NCI-H146 (cell line): ENCODE measurements at places on chromosomes 4 and X.

- DNase-seq, result no peak
Observed at GRCh38 chr4:152289941-152290340, 246.0 kb downstream of the FBXW7 start.

- no peak for DNase-seq
Observed at GRCh38 chr4:128068918-128069317, 7.8 kb downstream of the LARP1B start.

- no peak for DNase-seq
Observed at GRCh38 chrX:140229191-140229590, 263.9 kb upstream of the CXorf66 start.

DNA sequence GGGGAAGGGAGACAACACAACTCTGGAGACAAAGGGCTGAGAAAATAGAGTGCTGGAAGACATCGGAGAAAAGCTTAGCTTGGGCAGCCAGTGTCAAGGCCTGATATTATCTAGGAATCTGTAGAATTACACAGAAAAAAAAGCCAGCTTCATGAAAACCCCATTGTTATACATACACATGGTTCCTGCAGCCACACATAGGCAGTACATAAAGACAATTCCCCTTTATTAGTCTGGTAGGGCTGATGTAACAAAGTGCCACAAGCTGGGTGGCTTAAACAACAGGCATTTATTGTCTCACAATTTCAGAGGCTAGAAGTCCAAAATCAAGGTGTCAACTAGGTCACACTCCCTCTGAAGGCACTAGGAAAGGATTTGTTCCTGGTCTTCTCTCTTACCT lies 503.5 kb downstream of the MID1IP1 start:
- DNase-seq, result no peak

DNA sequence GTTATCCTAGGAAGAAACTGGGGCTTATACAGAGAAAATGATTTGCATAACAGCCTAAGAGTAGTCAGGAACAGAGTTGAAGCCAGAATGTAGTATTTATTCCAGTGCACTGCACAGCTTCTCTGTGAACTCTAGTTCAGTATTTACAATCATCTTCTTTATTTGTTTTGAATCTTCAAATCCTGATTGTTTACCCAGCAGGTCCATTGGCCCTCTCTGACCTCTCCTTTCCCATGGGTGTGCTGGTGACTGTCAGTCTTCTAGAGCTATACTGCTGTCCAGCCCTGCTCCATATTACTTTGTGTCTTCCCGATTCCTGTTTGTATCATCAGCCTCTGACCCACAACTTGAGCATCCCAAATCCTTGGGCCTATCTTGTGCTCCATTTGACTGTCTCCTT lies 301.9 kb upstream of the HS3ST1 start:
- DNase-seq, result no peak

DNA sequence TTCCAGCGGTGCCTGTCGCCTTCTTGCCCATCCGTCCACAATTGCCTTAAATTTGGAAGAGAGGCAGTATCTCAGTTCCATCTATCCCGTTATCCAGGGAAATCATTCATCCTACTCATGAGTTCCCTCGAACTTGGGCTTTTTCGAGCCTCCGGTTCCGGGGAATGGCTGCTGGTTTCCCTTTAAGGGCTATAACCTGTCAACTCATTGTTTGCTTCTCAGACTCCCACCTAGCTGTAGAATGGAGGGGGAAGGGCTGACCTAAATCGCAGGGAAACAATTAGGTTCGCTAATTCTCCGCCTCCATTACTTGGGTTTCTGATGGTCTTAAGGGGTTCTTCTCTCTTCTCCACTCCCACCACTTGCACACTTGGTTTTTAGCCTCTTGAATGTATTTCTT lies 1.2 kb downstream of the UCHL1 start:
- DNase-seq, result peak; percentile 49

GRCh38 chrX:106999002-106999975 lies 723 bp downstream of the MORC4 start:
- peak; percentile 40 for DNase-seq

DNA sequence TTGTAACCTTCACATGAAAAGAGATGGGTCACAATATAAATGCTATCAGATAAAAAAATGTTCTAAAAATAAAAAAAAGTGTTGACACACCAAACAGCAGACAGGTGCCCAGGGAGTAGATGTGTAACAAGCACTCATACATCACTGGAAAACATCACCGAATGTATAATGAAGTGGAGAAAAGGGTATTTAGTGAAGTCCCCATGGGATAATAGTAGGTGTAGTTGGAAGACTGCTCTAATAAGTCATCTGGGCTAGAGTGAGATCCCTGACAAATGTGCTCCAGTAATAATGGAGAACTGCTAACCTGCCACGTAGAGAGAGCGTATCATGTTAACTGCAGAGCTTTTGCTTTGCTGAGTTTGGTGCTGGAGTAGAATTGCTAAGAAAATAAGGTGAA lies 152.0 kb downstream of the GRIA2 start:
- peak; percentile 76 for DNase-seq

GRCh38 chrX:113726898-113727297 lies 857.0 kb upstream of the HTR2C start:
- DNase-seq, result no peak

- DNase-seq, result no peak
Observed at GRCh38 chr4:52212702-52213101, 161.6 kb downstream of the SPATA18 start.

DNA sequence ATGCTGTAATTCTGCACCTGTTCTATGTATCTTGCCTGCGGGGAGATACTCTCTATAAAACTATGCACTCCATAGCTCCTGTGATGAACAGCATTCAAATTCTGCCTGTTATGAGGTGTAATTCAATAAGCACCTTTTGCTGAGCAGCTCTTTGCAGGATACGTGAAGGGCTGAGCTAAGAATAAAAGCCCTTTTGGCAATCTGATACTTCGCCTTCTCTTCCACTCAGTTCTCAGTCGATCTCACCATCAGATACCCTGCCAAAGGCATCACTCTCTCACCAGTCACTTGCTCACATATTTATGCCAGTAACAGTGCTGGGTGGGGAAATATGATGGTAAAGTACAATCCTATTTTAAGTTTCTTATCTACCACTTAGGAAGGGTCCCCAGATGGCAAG lies 67.2 kb downstream of the RPS3A start:
- no peak for DNase-seq

DNA sequence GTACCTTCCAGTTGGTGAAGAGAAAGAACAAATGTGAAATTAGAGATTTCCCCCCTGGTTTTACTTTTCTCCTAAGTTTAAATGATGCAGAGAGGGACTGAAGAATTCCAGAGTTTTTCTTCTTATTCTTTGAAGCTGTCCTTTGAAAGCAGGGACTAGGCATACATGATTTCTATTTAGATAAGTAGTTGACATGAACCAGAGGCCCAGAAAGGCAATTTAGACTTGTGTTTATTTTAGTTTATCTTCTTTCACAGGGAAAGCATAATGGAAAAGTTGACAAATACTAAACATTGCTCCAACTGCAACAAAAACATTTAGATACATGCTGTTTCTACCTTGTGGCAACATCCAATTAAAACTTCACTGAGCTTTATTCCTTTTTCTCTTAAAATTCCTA lies 32.0 kb downstream of the PTPN13 start:
- no peak for DNase-seq

DNA sequence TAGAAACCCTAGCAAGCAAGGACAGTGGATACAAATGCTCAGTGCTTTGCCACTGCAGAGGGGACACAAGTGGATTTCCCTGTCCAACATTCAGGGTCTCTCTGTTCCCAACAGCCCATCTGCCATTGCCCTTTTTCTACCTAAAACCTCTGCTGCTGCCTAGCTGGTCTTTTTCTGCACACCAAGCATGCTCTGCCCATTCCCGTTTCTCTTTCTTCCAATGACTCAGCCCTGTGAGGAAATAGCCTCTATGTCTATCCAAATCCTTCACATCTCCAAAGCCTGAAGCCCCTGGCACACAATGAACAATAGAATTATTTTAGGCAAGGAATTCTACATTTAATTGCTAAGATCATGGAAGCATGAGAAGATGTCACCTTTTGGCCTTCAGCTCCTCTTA lies 5.7 kb upstream of the AMELX start:
- DNase-seq, result no peak

DNA sequence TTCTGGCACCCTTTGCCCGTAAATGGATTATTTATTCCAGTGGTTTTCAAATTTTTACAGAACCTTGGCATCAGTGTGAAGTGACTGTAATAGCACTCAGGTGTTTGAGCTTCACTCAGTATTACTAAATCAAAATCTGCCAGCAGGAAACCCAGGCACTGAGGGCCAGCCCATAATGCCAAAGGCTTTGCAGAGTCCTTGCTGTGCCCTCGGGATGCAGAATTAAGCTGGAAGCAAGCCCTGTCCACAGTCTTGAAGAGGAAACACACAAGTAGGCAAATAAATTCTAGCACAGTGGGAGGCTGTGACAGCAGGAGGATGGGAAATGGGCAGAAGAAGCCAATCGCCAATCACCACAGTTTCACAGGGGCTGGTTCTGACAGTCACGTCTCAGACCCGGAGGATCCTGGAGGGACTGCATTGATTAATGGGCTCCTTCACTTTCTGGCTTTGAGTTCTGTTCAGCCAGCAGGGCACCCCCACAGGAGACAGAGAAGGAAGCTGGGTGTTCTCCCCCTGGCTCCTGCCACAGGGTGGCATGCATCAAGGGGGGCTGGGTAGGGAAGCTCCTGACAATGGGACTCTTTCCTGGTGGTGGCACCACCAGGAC lies 138.8 kb downstream of the MTNR1A start:
- DNase-seq, result no peak

DNA sequence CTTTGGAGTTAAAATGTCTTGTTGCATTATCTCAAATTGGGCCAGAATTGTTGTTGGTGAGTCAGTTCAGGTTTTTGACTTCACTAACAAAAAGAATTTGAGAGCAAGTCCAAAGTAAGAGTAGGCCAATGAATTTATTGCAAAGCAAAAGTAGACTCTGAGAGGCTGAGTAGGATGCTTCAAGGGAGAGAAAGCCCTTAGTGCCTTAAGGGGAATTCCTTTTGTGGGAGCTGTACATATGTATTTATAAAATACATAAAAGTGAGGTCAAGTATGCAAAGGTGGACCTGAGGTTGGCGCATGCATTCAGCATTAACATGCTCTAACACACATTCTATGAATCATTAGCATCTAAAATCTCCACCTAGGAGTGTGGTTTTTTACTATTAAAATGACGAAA lies 565.4 kb downstream of the GRXCR1 start:
- no peak for DNase-seq

- no peak for DNase-seq
Observed at GRCh38 chrX:96710031-96710430, 25.4 kb downstream of the DIAPH2 start.

GRCh38 chrX:99857455-99857854 lies 552.6 kb downstream of the PCDH19 start:
- DNase-seq, result no peak

DNA sequence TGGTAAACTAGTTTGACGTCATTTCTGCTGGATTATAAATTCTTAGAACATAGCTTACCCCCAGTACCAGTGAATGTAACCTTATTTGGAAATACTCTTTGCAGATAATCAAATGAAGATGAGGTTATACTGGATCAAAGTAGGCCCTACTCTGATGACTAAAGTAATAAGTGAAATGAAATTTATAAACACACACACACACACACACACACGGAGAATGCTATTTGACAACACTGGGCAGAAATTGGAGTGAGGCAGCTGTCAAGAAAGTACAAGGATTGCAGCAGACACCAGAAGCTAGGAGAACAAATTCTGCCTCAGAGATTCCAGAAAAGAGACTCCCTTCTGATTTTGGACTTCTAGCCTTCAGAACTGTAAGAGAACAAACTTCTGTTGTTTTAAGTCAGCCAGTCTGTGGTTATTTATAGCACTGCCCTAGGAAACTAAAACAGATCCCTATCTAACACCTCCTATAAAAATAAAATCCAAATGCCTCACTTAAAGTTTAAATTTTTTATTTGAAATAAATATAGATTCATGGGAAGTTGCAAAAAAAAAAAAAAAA lies 448.6 kb downstream of the PCDH18 start:
- no peak for DNase-seq

GRCh38 chrX:40094041-40094899 lies 3.5 kb downstream of the BCOR start:
- peak; percentile 59 for DNase-seq

- DNase-seq, result no peak
Observed at GRCh38 chrX:20861113-20861512, 513.1 kb upstream of the CNKSR2 start.
